ENCODE measurements at places on chromosomes 16 and 17.

DNA sequence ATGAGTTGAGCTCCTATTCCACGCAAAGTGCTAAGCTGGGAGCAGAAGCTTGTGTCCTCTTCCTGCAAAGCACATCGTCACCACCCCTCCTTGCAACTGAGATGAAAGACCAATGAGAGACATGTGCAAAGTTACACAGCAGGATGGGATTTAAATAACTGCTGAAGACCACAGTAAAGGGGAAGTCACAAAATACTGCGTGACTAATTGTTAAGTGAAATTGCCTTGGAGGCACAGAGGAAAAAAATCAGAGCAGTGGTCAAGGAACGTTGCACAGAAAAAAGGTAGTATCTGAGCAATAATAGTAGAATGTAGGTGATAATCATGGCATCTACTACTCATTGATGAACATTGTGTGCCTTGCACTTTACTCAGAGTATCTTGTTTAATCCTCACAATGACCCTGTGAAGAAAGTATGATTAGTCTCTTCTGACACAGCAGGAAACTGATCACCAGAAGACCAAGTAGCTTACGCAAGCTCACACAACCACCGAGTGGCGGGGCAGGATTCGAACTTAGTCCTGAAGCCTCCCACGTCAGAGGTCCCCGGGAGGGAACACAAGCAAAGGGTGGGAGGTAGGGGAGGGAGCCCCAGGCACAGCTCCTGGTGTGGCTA, 15.4 kb upstream of the MYO18A start:
- DNase-seq, result no peak

- DNase-seq, result no peak
Measured at GRCh38 chr17:10119203-10120108, 79.0 kb downstream of the GAS7 start.

DNA sequence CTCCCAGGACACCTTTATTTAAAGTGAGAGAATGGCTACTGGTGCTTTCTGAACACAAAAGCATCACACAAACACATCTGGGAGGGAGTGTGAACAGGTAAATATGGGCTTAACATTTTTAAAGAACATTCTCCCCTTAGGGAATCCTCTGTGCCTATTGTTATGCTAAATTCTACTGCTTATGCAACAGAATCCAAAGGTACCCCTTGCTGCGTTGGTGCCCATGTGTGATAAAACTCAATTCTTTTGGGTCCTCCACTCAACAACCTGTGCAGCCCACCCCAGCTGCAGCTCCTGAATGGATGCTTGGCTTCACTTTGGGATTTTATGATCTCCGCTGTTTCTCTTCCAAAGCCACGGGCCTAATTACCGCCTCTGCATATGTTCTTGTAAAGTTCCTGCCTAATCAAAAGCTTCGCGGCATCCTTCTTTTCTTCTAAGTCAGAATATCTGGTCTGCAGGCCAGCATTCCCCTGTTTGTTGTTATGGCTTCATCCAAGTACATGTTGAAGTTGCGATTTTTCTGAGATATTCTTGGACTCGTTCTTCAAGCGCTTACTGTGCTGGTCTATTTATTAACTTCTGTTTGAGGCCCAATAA, 23.9 kb downstream of the RHBDL3 start:
- DNase-seq, result no peak

DNA sequence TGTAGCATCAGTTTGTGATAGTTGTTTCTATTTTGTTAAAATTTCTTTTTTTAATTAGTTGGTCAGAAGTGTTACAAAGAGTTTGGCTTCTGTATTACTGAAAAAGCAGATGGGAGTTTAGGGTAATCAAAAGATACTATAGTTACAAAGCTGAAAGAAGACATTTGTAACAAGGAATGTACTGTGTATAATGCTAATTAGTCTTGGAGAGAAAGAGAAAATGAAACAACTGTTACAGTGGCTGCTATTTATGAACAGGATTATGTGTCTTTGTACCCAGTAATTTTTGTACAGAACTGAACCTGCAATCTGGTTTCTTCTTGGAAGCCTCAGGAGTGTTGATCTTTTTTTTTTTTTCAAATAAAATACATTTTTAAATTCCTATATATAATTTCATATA, 14.3 kb downstream of the GDPD1 start:
- DNase-seq, result no peak

DNA sequence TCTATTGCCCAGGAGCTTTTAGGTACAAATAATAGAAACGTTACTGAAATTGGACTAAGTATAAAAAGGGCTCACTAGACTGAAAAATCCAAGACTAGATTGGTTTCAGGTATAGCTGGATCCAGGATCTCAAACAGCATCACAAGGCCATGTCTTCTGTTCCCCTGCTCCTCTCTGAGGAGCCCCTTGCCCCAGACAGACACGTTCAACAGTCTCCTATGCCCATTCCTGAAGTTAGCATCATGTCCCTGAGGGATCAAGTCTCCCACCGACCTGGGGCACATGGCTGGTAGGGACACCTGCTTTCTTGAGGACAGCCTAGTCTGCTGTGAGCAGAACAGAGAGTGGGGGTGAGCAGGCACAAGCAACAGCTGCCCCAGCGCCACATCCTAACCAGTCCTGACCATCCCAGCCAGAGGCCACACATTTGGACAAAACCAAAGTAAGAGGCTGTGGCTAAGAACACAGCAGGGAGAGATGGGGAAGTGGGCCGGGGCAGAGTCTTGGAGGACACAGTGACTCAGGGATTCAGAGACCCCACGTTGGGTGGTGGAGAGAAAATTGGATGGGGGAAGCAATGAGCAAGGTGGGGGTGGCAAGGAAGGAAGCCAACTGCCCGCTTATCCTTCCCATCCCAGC, 10.5 kb upstream of the MMP2 start:
- DNase-seq, result no peak

- no peak for DNase-seq
Measured at GRCh38 chr17:5747964-5748363, 163.7 kb upstream of the NLRP1 start.

DNA sequence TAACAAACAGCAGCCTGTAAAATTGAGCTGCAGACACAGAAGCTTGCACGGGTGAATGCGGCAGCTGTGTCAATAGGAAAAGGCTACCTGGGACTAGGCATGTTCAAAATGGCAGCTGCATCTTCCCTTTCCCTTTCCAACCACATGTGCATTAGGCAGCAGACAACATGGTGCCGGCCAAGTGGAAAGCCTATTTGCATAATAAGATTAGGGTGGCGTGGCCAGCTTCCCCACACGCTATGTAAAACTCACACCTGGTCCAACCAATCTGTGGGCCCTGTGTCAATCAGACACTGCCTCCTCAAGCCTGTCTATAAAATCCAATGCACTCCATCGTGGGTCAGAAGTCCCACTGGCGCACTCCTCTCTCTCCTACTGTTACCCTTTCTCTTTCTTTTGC, 61.0 kb upstream of the RBBP6 start:
- DNase-seq, result no peak

DNA sequence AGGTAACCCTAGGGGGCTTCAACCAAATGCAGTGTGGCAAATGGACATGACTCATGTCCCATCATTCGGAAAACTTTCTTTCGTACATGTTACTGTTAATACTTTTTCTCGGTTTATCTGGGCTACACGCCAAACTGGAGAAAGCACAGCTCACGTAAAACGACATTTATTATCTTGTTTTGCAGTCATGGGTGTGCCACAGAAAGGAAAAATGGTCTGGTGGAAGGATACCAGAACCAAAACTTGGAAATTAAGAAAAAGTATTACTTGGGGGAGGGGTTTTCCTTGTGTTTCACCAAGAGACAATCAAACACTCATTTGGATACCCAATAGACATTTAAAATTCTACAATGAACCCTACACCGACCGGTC, 23.6 kb downstream of the ALOX15B start:
- no peak for DNase-seq
